ENCODE measurements at places on chromosomes 3 and 15. TPM values are rescaled to one million over a fixed set of nuclear protein-coding genes. Genes with fewer than 3 reads are reported as not detected.

GOLGA8J gene
- polyA plus RNA-seq = not detected

EEF1AKMT4 gene
- polyA plus RNA-seq = 8.6 TPM

SPTBN5 gene
- polyA plus RNA-seq = 2.7 TPM

SNX33 gene
- 43.4 TPM for polyA plus RNA-seq

DLL4 gene
- 1.8 TPM for polyA plus RNA-seq

TUSC7 gene
- not detected for polyA plus RNA-seq

POPDC2 gene
- 1.4 TPM for polyA plus RNA-seq

KLHL40 gene
- not detected for polyA plus RNA-seq

SETD5 gene
- polyA plus RNA-seq = 25.0 TPM

FANCD2OS gene
- polyA plus RNA-seq = not detected

Data from esophagus (tissue), 2 donors.